ENCODE measurements at places on chromosomes 2 and 18.

DNA sequence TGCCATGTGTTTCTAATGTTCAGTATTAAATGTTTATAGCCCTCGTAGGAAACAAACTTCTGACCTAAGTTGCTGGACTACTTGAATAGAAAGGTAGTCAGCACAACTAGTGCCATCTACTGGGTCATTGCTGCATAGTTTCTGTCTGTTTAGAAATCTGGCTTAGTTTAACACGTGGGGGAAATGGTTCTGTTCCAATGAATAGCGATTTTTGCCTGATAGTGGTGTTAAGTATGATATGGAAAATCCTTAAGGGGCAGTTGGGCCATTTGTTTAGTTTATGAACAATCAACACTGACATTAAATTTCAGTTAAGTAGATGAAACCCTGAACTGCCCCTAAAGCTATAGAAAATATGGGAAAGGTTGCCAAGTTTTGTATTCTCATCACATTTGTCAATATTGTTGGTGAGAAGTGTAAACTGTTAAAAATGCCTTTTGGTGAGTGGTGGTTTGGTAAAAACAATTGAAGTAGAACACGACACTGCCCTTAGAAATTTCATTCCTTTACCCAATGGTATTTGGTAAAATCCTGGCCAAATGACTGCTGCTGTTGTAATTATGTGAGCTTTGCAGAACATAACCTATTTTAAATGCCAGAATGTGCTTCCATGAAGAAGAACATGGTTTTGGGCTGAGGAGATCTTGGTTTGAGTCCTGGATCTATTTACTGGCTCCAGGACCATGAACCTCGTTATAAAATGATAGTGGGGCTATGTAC lies 13.2 kb downstream of the NABP1 start:
- peak; percentile 41 for DNase-seq

DNA sequence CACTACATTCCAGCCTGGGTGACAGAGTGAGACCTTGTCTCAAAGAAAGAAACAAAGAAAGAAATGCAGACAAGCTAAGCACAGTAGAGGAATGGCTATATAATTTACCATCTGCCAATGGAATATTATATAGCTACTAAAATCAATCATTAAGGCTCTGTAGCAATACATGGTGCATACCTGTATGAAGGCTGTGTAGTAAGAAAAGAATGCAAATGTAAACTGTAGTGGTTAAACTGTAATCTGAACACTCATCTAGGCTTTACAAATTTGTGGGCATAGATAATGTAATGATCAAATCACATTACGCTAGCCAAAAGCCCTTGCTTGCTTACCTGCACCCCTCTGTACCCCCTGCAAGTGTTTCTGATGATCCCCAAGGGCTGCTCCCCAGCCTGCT lies 230.9 kb downstream of the LTBP1 start:
- DNase-seq: no peak

DNA sequence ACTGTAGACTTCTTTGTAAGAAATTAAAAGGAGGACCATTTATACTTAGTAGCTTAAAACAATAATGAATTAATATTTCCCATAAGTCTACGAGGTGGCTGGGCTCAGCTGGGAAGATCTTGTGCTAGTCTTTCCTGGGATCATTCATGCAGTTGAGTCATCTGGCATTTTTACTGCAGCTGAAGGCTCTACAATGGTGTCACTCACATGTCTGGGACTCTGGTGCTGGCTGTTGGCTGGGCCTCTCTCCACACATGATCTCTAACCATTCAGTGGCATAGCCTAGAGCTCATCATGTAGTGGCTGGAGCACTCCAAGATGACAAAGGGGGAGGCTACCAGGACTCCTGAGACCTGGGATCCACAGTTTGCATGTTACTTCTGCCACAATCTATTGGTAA lies 35.5 kb downstream of the CLASP1 start:
- DNase-seq: no peak

GRCh38 chr2:3654011-3654410 lies 4.0 kb upstream of the ALLC start:
- peak; percentile 37 for DNase-seq

DNA sequence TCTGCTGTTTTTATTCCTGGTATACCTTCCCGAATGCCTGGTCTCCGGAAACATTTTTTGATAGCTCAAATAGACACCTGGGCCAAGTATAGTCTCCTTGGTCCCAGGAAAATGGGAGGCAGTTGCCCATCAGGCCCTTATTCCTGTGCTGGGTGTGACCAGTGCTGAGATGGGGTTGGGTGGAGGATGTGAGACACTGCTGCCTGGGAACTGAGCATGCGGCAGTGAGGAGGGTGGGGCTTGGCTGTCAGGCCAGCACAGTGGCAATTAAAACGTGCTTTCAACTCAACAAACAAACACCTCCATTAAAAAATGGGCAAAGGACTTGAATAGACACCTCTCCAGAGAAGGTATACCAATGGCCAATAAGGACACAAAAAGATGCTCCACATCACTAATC lies 12.5 kb downstream of the KLHL29 start:
- DNase-seq: no peak

- peak; percentile 14 for DNase-seq
These were observed 132.7 kb upstream of the XPO1 start for GRCh38 chr2:61670591-61671501.

DNA sequence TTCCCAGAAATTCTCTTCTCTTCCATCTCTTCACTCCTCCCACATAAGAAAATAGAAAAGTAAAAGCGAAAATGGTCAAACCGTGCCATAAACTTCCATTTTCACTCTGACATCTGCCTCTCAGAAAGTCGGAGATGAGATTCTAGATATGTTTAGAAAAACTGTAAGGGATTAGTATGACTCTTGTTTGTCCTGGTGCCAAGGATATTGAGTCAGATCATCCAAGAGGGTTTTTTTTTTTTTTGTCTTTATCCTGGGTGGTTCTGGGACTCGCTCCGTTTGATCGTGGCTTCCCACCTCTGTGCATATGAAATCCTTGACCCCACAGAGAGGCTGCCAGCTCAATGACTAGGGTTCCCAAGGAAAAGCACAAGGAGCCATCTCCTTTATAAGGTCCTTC lies 17.3 kb downstream of the EN1 start:
- DNase-seq: no peak

Data from NCI-H2029 (cell line).